SK-N-MC (cell line): ENCODE measurements at places on chromosomes 11 and 22.

- DNase-seq = no peak
These were observed at the start of gene SHISA8 for GRCh38 chr22:41915035-41915785. Gene SHISA8 (minus strand): TSS chr22:41915074. CDS start chr22:41914667, 407 bp downstream.

DNA sequence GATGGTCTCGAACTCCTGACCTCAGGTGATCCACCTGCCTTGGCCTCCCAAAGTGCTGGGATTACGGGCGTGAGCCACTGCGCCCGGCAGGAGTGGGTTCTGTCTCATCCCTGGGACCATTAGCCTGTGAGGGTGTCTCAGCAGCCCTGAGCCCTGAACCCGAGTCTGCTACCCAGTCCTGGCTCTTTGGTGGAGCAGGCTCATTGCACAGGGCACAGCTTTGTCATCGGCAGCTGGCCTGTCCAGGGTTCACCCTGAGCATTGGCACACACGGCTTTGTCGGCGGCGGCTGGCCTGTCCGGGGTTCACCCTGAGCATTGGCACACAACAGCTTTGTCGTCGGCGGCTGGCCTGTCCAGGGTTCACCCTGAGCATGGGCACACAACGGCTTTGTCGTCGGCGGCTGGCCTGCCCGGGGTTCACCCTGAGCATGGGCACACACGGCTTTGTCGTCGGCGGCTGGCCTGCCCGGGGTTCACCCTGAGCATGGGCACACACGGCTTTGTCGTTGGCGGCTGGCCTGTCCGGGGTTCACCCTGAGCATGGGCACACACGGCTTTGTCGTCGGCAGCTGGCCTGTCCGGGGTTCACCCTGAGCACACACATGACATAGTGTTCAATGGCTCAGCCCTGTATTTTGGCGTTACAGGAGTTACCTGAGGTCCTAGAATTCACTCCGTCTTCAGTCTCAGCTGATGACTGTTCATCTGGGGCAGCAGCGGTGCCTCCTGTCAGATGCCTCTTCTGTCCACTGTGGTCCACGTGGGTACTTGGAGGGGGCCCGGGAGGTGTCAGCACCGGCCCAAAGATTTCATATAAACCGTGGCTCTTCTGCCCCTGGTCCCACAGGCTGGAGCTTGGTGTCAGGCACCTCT is 1082.5 kb downstream of the BRD1 start:
- DNase-seq = no peak

GRCh38 chr11:125451400-125452124 is 44.5 kb downstream of the FEZ1 start:
- DNase-seq = no peak

DNA sequence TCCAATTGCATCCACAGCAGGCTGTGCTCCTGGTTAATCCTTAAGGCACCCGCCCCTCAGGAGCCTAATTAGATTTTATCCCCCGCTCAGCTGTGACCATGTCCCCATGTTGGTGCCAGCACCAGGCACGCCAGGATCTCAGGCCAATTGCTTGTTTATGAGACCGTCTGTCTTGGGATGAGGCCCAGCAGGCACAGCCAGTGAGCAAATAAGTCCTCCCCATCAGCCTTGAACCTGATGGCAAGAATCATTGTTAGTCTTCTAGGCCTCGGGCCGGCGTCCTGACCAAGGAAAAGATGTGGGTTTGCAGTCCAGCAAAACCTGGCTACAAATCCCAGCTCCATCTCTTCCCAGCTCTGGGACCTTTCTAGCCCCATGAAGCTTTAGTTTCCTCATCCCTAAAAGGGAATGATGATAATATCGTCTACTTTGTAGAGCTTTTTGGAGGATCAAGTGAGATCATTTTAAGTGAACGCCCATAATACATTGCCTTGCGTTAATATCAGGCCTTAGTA is 57.3 kb downstream of the TP53I11 start:
- no peak for DNase-seq

GRCh38 chr11:46991391-46991790 is 54.8 kb downstream of the CSTPP1 start:
- no peak for DNase-seq

DNA sequence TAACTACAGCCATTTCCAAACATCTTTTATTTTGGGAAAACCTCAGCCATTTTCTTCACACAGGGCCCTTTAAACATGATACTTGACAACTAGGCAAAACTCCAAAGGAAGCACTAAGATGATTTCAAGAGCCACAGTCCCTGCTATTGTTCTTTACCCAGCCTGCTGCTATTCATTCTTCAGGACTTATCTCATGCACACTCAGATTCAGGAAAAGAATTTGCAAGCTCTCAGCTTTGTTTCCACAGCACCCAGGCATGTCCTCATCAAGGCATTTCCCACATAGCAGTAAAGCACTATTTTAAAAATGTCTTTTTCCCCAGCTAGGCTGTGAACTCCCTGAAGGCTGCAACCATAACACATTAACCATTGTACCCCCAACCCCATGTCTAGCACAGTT is 609.3 kb upstream of the CCDC90B start:
- DNase-seq = no peak

DNA sequence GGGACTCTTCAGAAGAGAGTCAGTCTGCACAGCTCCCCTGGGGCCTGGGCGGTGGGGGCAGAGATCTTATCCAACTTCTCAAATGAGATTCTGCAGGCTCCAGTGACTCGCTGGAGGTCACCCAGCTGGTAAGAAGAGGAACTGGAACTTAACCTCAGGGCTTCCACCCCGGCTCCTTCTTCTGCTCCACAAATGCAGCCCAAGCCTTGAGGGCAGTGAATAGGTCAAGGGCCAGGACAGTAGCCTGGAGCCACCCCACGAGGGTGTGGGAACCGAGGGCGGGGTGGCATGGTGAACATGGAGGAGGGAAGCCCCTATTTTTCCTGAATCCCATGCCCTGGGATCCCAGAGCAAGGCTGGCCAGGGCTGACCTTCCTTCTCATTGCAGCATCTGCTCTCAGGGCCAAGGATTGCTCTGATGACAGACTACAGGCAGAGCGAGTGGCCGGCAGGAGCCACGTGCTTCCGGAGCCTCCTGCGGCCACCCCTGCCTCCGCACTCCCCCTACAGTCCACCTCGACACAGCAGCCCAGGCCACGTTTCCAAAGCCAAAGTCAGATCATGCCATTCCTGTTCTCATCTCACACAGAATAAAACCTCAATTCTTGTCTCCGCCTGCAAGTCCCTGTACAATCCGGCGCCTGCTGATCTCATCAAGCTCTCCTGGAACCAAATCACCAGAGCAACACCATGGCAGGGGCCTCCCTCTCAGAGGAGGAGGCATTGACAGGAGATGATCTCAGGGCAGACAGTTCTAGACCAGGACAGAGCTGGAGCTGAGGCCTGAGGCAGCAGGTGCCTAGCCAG is 21.1 kb upstream of the UPK3A start:
- no peak for DNase-seq

- DNase-seq = no peak
These were observed 45.5 kb downstream of the ADM start for GRCh38 chr11:10350334-10350733.

DNA sequence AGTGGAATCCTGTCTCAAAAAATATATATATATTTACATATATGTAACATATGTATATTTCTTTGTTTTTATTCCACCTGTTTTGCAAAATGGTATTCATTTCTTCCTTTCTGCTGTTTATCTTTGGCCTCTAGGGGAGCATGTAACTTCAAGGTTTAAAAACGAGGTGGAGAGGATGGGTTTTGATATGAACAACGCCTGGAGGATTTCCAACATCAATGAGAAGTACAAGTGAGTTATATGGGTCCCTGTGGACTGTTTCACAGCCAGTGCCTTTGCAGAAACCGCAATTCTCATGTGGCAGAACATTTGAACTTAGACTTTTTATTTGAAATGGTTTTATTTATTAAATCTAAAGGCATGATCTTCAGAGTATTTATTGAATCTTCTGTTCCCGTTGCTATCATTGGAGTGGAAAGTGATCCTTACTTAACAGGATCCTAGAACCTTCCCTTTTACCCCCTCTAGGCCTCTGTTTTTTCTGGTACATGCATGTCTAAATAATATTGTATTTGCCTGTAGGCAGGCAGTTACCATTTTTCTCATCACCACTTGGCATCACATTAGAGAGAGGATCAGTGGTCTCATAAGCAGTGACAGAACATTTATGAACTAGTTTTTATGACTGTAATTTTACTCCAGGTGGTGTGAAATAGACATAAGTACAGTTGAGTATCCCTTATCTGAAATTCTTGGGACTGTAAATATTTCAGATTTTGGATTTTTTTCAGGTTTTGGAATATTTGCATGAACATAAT is 81.5 kb upstream of the HORMAD2 start:
- DNase-seq = no peak

DNA sequence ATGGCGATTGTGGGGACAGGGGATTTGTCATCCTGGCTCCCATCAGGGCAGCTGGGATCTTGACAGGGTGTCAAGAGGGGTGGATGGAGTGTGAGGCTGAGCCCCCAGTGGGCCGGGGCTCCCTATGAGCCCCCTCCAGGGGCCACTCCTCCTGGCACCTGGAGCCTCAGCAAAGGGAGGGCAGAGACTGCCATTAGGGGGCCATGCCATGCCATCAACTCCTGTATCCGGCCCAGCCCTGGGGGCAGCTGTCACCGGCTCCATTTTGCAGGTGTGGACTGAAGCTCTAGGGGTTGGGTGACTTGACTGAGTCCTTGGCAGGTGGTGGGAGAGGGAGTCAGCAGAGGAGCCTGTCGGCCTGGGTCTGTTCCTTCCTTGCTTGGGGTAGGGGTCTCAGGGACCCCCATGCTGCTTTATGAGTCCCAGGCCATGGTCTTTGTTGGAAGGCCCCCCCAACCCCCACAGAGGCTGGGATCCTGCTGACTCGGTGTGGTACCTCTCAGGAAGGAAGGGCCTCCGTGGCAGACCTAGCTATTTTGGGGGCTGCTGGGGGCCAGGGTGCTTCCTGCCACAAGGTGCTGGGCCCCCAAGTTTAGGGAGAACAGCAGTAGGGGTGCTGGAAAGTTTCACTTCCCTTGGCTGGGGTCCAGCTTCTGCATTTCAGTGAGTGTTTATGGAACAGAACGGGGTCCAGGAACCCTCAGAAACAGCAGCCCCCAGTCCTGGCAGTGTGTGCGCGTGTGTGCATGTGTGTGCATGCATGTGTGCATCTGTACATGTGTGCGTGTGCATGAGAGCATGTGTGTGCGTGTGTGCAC is 1.5 kb downstream of the ACY3 start:
- no peak for DNase-seq

- DNase-seq = no peak
These were observed 1056.3 kb upstream of the CNTN5 start for GRCh38 chr11:97964332-97965004.

GRCh38 chr11:12100841-12101242 is 9.5 kb upstream of the MICAL2 start:
- DNase-seq = no peak

- DNase-seq = no peak
These were observed 302.2 kb downstream of the AASDHPPT start for GRCh38 chr11:106379712-106380111.

DNA sequence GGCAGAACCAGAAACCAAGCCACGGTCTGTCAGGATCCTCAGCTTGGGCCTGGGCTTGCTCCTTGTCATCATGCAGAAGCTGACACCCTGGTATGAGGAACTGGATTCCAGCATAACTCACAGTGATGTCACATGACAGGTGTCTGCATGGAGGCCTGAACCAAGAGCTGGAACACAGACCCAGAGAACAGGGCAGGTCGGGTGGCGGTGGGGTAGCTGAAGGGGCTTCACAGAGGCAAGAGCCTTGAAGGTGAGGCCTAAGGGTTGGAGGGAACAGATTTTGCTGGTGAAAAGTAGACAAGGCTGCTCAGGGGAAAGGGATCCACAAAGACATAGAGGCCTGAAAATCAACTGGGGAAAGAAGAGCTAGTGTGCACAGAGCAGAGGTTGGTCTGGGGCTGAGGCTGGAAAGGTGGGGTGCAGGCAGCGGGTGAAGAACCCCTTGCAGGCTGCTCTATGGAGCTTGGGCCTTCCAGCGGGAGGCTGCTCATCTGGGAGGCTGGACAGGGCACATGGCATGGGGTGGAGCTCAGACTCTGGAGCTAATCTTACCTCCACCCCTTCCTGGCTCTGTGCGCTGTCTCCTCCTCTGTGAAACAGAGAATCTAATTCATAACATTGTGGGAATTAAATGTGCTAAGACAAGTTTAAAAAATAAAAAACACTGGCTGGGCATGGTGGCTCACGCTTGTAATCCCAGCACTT is 18.4 kb upstream of the RPS3 start:
- DNase-seq = no peak

- DNase-seq = no peak
These were observed 284.0 kb downstream of the ETS1 start for GRCh38 chr11:128303383-128303782.

- DNase-seq = no peak
These were observed 101.8 kb downstream of the FEZ1 start for GRCh38 chr11:125394296-125394695.

DNA sequence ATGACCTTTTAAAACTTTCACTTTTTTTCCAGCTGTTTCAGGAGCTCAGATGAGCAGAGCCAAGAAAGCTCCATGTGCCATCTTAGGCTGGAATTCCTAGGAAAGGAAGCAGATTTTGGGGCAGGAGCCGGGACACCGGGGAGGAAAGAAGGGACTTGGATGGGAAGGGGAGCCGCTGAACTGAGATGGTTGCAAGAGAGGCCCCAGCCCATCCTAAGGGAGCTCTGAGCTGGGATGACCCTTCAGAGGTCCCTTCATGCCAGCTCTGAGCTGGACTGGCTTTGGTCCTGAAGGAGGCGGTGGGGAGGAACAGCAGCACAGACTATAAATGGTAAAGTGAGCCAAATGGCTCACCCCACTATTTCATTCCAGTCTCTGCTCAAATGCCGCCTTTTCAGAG is 55.2 kb upstream of the SLC22A12 start:
- no peak for DNase-seq

DNA sequence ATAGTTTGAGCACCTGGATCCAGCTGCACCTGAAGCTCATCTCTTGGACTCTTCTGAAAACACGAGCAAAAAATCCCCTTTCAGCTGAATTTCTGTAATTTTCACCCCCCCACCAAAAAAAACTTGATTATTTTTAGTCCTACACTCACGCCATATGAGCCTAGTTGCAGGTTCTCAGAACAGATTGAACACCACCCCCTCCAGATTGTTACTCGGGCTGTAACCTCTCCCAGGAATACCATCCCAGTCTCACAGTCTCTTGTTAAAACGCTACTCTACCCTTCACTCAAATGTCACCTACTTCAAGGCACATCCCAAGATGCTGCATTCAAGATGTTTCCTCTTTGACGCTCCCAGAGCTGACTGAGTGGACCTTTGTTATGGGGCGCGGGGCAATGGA is 96.3 kb upstream of the PRDM11 start:
- DNase-seq = no peak

DNA sequence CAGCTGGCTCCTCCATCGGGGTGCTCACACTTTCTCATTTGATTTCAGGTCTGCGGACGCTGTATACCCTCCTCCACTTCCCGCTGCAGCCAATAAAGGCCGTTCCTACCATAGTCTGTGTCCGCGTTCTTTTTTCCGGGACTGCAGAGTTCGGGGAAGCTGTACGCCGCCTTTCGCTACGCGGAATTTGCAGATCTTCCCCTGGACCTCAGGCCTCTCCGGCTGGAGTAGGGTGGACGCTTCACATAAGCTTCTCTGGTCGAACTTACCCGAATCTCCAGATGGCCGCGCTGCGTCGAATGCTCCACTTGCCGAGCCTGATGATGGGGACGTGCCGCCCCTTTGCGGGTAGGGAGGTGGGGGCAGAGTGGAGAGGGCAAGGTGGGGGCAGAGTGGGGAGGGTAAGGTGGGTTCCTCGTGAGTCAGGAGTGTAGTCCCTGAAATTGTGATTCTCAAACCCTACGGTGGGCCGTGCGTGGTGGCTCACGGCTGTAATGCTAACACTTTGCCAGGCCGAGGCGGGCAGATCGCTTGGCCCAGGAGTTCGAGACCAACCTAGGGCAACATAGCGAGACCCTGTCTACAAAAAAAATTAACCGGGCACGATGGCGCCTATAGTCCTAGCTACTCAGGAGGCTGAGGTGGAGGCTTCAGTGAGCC is 617 bp downstream of the CSKMT start:
- no peak for DNase-seq
